ENCODE measurements at places on chromosomes 1 and 21.

DNA sequence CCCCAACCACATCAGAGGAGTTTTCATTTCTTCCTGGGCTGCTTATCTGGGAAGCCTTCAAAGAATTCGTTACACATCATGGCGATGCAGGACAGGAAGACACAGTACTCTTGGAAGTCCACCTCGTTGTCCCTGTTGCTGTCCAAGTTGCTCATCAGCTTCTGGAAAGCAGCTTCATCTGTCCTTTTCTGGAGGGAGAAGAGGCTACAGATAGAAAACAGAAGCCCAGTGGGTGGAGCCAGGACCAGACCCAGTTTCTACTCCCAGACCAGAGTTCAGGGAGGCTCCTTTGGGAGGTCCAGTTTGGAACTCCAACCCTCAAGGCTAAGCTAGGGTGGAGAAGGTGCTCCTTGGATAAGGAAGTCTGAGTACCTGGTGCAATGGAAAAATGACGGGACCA, 1.9 kb downstream of the S100A4 start:
- peak overlapping the region; percentile 97 for H3K27ac ChIP-seq
- H3K27me3 ChIP-seq, result no peaks in the 10 kb centered on the region
- DNase-seq, result no peak

GRCh38 chr1:101723415-101723814, 273.3 kb downstream of the OLFM3 start:
- H3K27ac ChIP-seq, result no peak overlapping the region
- no peaks in the 10 kb centered on the region for H3K36me3 ChIP-seq
- no peaks in the 10 kb centered on the region for H3K27me3 ChIP-seq
- no peak overlapping the region for H3K4me3 ChIP-seq

GRCh38 chr1:184387476-184388318, 868 bp downstream of the C1orf21 start:
- H3K27ac ChIP-seq, result peak overlapping the region; percentile 66
- peaks cover 63% of the 10 kb centered on the region for H3K27me3 ChIP-seq
- H3K36me3 ChIP-seq, result no peaks in the 10 kb centered on the region
- peak; percentile 52 for DNase-seq
- peak overlapping the region; percentile 80 for H3K4me3 ChIP-seq
- H3K4me1 ChIP-seq, result peaks cover 19% of the 10 kb centered on the region

DNA sequence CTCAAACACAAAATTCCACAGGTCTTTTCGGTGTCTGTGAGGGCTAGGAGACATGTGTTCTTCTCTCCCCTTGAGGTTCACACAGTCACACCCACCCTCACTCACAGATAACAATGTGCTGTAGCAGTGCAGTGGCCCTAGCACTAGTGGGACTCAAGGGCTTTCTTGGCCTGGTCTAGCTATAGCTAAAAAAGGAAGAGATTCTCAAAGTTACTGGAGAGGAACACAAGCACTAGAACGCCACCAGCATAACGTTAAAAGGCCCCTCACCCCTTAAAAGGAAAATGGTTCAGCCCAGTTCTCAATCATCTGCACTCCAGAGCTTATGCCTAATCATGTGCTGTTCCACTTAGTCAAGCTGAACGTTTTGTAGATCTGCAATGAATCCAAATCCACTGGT, 39.5 kb downstream of the RGS8 start:
- H3K4me1 ChIP-seq, result peaks cover 4% of the 10 kb centered on the region
- H3K27me3 ChIP-seq, result peaks cover 16% of the 10 kb centered on the region
- H3K36me3 ChIP-seq, result peaks cover 2% of the 10 kb centered on the region
- no peak for DNase-seq
- no peak overlapping the region for H3K27ac ChIP-seq

- peak overlapping the region; percentile 94 for H3K27ac ChIP-seq
- H3K4me1 ChIP-seq, result peaks cover 46% of the 10 kb centered on the region
- peak overlapping the region; percentile 90 for H3K4me3 ChIP-seq
- DNase-seq, result peak; percentile 89
Measured at GRCh38 chr1:185317886-185318310, 855 bp upstream of the IVNS1ABP start.

DNA sequence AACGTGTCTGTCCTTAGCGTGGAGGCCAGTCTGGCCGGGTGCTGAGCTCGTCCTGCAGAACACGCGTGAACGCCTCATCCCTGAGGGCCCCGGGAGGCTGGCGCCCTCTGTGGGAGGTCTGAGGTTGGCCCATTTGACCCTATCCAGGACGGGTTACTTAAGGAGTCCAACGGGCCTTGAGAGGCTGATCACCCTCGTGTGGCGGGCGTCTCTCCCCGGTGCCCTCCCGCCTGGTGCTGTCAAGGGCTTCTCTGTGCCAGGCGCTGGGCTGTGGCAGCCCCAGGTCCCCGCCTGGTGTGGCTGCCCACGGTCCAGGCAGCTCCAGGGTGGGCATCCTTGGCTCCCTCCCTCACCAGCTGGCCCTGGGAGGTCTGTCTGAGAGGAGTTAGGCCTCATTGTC, 9.7 kb downstream of the SKI start:
- no peaks in the 10 kb centered on the region for H3K27me3 ChIP-seq
- peaks cover 74% of the 10 kb centered on the region for H3K4me1 ChIP-seq
- DNase-seq, result no peak
- peak overlapping the region; percentile 12 for H3K4me3 ChIP-seq

DNA sequence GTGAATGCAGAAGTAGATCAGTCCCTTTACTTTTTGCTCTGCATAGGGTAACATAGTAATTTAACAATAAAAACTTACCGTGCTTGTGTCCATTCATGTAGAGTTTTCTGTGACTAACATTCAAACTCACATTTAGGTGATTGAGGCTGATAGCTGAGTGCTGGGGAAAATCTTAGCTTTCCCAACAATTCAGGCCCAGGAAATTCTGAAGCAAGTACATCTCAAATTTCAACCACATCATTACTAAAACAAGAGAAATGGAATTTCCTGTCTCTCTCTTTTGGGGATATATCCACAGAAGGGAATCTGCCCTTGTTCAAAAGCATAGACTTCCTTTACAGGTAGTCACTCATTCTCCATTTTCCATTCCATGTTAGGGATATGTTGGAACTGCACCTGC, 33.1 kb upstream of the C1orf146 start:
- no peak overlapping the region for H3K27ac ChIP-seq
- H3K4me1 ChIP-seq, result no peaks in the 10 kb centered on the region
- no peak for DNase-seq
- no peaks in the 10 kb centered on the region for H3K27me3 ChIP-seq
- H3K4me3 ChIP-seq, result no peak overlapping the region

DNA sequence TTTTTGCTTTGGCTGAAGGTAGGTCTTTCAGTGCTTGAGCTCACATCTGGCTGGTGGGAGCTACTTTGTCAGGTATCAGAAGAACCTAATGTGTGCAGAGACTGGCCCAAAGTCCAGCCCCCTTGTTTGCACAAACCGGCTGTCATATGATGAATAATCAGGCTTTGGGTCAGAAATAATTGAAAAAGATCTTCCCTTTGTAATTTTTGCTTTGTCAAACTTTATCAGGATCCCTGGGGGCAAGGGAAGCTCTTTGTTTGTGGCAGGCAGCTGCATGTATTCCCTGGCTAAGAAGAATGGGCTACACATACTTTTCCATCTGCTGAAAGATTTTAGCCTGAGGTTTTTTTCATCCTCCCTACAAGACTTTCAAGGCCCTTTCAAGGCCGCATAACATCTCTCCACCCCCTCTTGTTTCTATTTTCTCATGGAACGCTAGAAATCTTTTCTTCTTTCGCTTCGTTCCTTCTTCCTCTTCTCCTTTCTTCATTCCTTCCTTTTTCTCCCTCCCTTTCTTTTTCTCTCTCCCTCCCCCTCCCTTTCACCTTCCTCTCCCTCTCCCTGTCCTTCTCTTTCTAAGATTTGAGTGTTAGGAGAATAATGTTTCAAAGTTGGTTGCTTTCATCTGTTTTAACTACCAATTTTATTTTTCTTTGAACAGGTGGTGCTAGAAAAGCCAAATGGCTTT, 25.5 kb downstream of the TUFT1 start:
- H3K27ac ChIP-seq, result no peak overlapping the region
- no peaks in the 10 kb centered on the region for H3K36me3 ChIP-seq
- H3K27me3 ChIP-seq, result no peaks in the 10 kb centered on the region
- H3K4me1 ChIP-seq, result peaks cover 7% of the 10 kb centered on the region
- DNase-seq, result no peak
